Karpas-422 (cell line): ENCODE measurements at places on chromosomes 7 and 10.

DNA sequence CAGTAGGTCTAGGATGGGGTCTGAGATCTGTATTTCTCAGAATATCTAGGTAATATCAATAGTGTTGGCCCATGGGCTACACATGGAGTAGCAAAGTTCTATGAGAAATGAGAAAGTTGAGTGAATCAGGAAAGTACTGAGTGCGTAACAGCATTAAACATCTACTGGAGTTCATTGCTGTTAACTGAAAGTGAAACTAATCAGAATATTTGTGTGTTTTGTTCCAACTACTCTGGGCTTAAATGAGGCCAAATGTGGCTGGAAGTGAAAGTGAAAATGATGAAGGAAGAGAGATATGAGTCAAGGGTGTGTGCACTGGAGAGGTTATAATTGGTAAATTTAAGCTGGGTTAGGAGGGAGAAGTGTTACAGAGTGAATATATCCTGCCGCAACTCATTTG lies 46.5 kb downstream of the TMEM106B start:
- peaks cover 6% of the 10 kb centered on the region for H3K4me1 ChIP-seq
- H3K4me3 ChIP-seq, result peak overlapping the region; percentile 51
- H3K27ac ChIP-seq, result no peak overlapping the region
- H3K36me3 ChIP-seq, result no peaks in the 10 kb centered on the region
- DNase-seq, result peak; percentile 45

DNA sequence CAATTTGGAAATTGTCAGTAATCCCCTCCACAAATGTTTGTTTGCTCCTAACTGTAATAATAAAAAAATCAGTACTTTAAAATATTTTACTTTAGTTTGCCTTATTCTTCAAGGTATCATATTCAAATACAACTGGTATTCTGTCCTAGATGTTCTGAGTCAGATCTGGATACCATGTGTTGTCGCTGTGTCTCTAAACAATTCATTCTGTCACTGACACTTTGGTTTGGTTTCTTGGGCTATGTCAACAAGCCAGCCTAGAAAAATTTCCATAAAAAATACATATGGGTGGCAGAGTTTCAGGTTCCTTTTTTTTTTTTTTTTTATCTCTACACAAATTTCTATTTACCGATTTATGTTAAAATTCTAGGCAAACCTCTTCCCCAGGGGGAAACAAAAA lies 33.2 kb upstream of the SEMA3D start:
- H3K27me3 ChIP-seq, result no peaks in the 10 kb centered on the region
- no peak for DNase-seq
- H3K27ac ChIP-seq, result no peak overlapping the region
- no peak overlapping the region for H3K4me3 ChIP-seq
- no peaks in the 10 kb centered on the region for H3K36me3 ChIP-seq

GRCh38 chr7:16411391-16411790 lies 9.9 kb downstream of the CRPPA start:
- H3K4me3 ChIP-seq, result no peak overlapping the region
- DNase-seq, result no peak
- no peak overlapping the region for H3K27ac ChIP-seq
- H3K36me3 ChIP-seq, result no peaks in the 10 kb centered on the region
- H3K27me3 ChIP-seq, result no peaks in the 10 kb centered on the region
- no peaks in the 10 kb centered on the region for H3K4me1 ChIP-seq

GRCh38 chr10:89206402-89207180 lies 526 bp downstream of the CH25H start:
- no peak for DNase-seq
- H3K27ac ChIP-seq, result no peak overlapping the region
- no peaks in the 10 kb centered on the region for H3K36me3 ChIP-seq
- peak overlapping the region; percentile 19; the same call in 1 of the 2 replicates for H3K4me3 ChIP-seq
- no peaks in the 10 kb centered on the region for H3K27me3 ChIP-seq

GRCh38 chr10:35011771-35012191 lies 78.4 kb downstream of the CUL2 start:
- no peak for DNase-seq
- H3K27me3 ChIP-seq, result no peaks in the 10 kb centered on the region
- H3K4me1 ChIP-seq, result no peaks in the 10 kb centered on the region

DNA sequence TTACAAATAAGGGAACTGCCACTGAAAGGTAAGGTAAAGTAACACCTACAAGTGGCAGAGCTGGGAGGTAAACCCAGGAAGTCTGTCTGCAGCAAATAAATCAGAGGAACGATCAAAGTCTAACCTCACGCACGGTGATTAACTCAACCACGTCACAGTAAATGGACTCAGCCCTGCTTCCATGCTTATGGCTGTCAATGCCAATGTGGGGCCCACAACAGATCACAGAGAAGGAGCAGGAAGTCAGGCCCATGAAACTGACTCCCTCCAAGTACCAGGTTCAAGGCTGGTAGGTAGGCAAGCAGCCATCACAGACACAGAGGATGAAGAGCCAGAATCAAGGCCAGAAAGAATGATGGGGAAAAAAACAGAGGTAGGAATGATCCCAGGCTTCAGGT lies 38.0 kb upstream of the ACSL5 start:
- H3K27me3 ChIP-seq, result no peaks in the 10 kb centered on the region
- peaks cover 25% of the 10 kb centered on the region for H3K4me1 ChIP-seq
- peak overlapping the region; percentile 48 for H3K27ac ChIP-seq
- no peaks in the 10 kb centered on the region for H3K36me3 ChIP-seq
- H3K4me3 ChIP-seq, result no peak overlapping the region

- no peaks in the 10 kb centered on the region for H3K36me3 ChIP-seq
- H3K4me3 ChIP-seq, result no peak overlapping the region
- no peaks in the 10 kb centered on the region for H3K4me1 ChIP-seq
These were observed 171.8 kb downstream of the SUGCT start for GRCh38 chr7:40306596-40306995.

GRCh38 chr7:4071370-4072058 lies 610.6 kb upstream of the FOXK1 start:
- H3K4me1 ChIP-seq, result no peaks in the 10 kb centered on the region
- H3K27ac ChIP-seq, result no peak overlapping the region
- no peak overlapping the region for H3K4me3 ChIP-seq
- H3K27me3 ChIP-seq, result no peaks in the 10 kb centered on the region

- no peaks in the 10 kb centered on the region for H3K36me3 ChIP-seq
- H3K27me3 ChIP-seq, result no peaks in the 10 kb centered on the region; the same call in 1 of the 2 replicates
These were observed 59.0 kb downstream of the VSTM4 start for GRCh38 chr10:49056356-49056755.

DNA sequence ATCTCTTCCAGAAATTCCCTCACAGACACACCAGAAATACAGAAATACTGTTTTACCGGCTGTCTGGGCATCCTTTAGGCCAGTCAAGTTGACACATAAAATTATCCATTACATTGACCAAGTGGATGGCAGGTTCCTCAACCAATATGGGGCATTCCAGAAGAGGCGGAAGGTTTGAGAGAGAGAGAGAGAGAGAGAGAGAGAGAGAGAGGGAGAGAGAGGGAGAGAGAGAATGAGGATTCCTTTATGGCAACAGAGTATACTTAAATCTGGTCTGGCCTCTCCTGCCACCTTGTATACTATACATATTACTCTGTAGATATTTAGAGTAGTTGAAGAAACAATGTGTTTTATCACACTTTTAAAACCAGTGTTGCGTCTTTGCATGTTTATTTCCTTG lies 214.1 kb downstream of the CAMK1D start:
- no peak for DNase-seq
- no peak overlapping the region for H3K4me3 ChIP-seq
- H3K4me1 ChIP-seq, result no peaks in the 10 kb centered on the region
- H3K36me3 ChIP-seq, result no peaks in the 10 kb centered on the region
- no peak overlapping the region for H3K27ac ChIP-seq
- H3K27me3 ChIP-seq, result no peaks in the 10 kb centered on the region

GRCh38 chr10:103839872-103840739 lies 15.3 kb downstream of the SH3PXD2A start:
- no peak for DNase-seq
- no peak overlapping the region for H3K4me3 ChIP-seq
- H3K36me3 ChIP-seq, result no peaks in the 10 kb centered on the region

DNA sequence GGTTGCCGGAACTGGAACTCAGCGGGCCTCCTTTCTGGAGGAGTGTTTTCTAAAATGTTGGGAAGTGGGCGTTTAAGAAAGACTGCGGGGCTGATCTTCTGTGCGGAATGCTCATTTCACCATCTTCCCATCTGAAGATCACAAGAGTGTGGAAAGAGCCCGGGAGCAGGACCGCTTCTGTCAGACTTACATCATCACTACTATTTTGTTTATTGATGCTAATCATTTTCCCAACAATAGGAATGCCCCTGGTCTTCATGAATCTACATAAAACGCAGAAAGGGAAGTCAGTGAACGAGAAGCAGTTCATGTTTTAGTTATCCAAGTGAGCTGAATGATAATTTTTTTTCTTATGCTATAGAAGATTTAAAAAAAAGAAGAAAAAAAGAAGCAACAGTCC lies 447.8 kb upstream of the MKI67 start:
- H3K27me3 ChIP-seq, result no peaks in the 10 kb centered on the region
- no peaks in the 10 kb centered on the region for H3K36me3 ChIP-seq
- H3K4me3 ChIP-seq, result no peak overlapping the region
- H3K27ac ChIP-seq, result no peak overlapping the region
- H3K4me1 ChIP-seq, result no peaks in the 10 kb centered on the region

- no peak overlapping the region for H3K27ac ChIP-seq
- no peaks in the 10 kb centered on the region for H3K4me1 ChIP-seq
- no peak for DNase-seq
- H3K36me3 ChIP-seq, result no peaks in the 10 kb centered on the region
- no peak overlapping the region for H3K4me3 ChIP-seq
These were observed 32.1 kb upstream of the GNA12 start for GRCh38 chr7:2876031-2876731.

DNA sequence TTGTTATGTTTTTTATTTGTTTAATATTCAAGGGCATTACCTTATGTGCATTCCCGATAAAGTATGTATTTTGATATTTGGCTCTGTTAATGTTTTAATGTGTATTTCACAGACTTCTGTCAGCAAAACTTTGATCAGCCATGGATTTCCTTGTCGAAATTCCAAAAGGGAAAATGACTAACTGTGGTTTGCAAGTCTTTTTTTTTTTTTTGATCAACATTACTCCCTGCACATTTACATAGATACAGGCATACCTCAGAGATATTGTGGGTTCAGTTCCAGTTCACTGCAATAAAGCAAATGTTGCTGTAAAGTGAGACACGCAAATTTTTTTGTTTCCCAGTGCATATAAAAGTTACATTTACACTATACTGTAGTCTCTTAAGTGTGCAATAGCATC lies 351.9 kb downstream of the CXCL12 start:
- H3K36me3 ChIP-seq, result no peaks in the 10 kb centered on the region
- no peak for DNase-seq
- H3K4me3 ChIP-seq, result no peak overlapping the region
- H3K4me1 ChIP-seq, result peaks cover 38% of the 10 kb centered on the region

GRCh38 chr7:97226541-97226940 lies 109.0 kb downstream of the SDHAF3 start:
- DNase-seq, result no peak
- no peak overlapping the region for H3K27ac ChIP-seq
- H3K36me3 ChIP-seq, result no peaks in the 10 kb centered on the region
- no peaks in the 10 kb centered on the region; the same call in 1 of the 2 replicates for H3K4me1 ChIP-seq
- no peaks in the 10 kb centered on the region for H3K27me3 ChIP-seq

DNA sequence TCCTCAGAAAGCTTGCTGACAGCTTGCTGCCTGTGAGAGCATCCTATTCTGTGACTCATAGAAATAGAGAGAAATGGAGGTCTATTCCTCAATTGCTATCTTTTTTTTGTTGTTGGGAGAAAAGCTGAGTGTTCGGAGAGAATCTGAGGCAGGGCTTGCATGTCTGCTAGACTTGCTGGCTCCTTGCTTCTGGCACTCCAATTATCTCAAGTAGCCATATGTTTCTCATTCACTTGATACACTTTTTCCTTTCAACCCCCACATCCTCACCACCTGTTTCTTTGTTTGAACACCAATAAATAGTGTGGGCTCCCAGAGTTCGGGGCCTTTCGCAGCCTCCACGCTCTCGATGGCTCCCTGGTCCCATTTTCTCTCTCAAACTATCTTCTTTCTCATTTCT lies 172.2 kb downstream of the SH2D4B start:
- H3K4me3 ChIP-seq, result no peak overlapping the region
- H3K36me3 ChIP-seq, result no peaks in the 10 kb centered on the region
- no peaks in the 10 kb centered on the region for H3K27me3 ChIP-seq
- no peak for DNase-seq
- H3K27ac ChIP-seq, result no peak overlapping the region

DNA sequence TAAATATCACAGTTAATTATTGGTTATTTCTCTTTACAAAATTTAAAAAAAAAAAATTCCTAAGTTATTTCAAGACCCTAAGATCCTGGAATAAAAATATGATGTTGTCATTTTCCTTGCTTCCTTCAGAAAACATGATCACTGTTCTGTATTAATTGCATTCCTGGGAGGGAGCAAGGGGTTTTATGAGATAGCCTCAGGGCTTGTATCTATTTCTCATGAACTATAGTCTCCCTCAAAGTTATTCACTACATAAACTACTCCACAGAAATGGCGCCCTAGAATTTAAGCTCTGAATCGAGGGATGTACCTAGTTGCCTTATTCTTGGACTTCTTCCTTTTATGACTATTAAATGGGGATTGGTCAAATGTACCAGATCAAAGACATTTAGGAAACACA lies 170.3 kb downstream of the CHRM2 start:
- no peak for DNase-seq
- no peak overlapping the region for H3K27ac ChIP-seq
- no peaks in the 10 kb centered on the region for H3K27me3 ChIP-seq
- H3K36me3 ChIP-seq, result no peaks in the 10 kb centered on the region

DNA sequence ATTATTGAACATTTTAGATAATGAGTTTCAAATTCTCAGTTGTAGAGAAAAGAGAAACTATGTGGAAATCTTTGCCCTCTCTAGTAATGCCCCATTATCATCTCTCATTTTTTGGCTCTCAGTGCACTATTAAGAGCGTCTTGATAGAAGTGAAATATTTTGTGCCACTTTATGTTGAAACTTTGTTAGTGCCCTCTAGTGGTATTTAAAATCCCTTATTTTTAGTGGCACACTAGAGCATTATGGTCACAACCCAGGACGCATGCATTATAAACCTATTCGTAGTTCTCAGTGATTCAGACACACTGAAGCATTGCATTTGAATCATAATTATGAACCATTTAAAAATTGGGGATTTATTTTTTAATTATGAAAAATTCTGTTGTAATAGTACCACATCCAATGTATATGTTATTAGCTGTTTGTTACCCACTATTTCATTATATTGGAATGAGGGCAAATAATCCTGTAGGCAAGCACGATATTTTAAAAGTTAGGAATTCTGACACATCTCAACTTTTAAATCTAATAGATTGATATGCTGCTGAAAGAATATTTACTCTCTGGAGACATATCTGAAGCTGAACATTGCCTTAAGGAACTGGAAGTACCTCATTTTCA lies 21.9 kb downstream of the PDCD4 start:
- peaks cover 39% of the 10 kb centered on the region for H3K36me3 ChIP-seq
- DNase-seq, result peak; percentile 90
- H3K27me3 ChIP-seq, result no peaks in the 10 kb centered on the region
- no peak overlapping the region for H3K4me3 ChIP-seq
